ENCODE measurements at places on chromosomes 5 and 9.

- DNase-seq, result no peak
These were observed 17.6 kb downstream of the TENT4A start for GRCh38 chr5:6730807-6731206.

- DNase-seq, result no peak
These were observed 151.5 kb downstream of the ACTL7B start for GRCh38 chr9:108704156-108704852.

- no peak for DNase-seq
These were observed 993 bp downstream of the HCN1 start for GRCh38 chr5:45694971-45695803.

DNA sequence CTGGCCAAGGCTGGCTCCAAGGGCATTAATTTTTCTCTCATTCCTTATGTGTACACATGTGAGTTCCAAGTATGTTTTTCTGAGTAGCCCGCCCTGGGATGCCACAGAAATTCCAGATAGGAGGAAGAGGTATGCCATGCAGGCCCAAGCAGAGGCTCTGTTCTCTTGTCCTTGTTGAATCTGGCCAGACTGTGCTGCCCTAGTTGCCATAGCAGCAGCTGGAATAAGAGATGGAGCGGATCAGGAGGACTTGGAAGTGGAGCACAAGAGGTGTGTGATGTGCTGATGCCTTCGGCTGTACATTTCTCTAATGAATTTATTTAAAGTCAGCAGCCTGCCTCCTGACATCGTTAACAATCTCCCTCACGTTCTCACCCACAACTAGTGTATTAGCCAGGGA, 235.6 kb upstream of the RPS23 start:
- no peak for DNase-seq

GRCh38 chr9:132003319-132003704, 76.4 kb downstream of the MED27 start:
- no peak for DNase-seq

DNA sequence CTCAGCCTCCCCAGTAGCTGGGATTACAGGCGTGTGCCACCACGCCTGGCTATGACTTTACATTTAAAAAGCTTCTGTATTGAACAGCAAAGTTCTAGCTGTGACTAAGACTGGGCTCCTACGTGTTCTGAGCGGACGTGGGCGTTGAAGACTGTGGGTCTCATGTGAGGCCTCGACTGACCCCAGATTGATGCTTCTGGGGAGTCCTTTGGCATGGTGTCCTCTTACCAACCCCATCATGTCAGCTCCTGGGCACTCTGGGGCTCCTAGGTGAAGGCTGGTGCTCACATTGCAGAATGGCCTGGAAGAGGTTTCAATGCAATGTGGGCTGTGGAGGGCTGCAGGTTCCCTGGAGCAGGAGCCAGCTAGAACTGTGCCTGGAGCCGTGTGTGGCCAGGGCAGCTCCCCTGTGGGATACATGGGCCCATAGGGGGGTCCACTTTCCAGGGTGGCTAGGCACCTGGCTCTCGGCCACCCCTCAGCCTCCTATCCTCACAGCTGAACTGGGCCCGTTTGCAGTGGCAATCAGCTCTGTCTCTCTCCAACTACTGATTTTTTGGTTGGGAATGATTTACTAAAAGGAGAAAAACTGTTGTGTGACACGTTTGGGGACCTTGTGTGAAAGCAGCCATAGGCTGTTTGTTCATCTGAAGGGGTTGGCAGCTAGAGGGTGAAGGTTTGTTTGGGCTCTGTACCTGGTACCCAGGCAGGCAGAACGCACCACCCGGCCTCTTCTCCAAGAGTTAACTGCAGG, 29.7 kb downstream of the SLC25A25 start:
- no peak for DNase-seq

GRCh38 chr9:14542071-14542470, 151.2 kb downstream of the ZDHHC21 start:
- DNase-seq, result no peak

Measured in NCI-H1105 treated with DMSO at 0.1 percent for 48 hours (cell line).